ENCODE measurements at places on chromosomes 5 and 9. TPM values are rescaled to one million over a fixed set of nuclear protein-coding genes. Genes with fewer than 3 reads are reported as not detected.

DNA sequence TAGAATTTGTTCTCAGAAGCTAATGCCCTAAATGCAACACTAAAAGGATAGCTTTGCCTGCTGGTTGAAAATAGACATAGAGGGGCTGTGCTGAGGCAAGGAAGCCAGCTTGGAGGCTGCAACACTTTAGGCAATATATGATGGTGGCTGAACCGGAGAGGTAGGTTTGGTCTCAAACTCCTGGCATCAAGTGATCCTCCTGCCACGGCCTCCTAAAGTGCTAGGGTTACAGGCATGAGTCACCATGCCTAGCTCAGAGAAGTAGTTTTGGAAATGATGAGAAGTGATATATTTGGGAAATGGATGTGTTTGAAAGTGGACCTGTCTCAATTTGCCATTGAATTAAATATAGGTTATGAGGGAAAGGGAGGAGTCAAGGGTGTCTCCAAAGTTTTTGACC lies 10.0 kb downstream of the DUSP1 start:
- no peak overlapping the region for H3K27ac ChIP-seq
- peaks cover 8% of the 10 kb centered on the region for H3K4me1 ChIP-seq
- no peak overlapping the region for H3K4me3 ChIP-seq

GRCh38 chr5:125412561-125413495 lies 666.4 kb upstream of the ZNF608 start:
- peaks cover 27% of the 10 kb centered on the region for H3K4me1 ChIP-seq
- H3K27me3 ChIP-seq: no peaks in the 10 kb centered on the region
- H3K4me3 ChIP-seq: no peak overlapping the region
- no peaks in the 10 kb centered on the region for H3K36me3 ChIP-seq

- no peaks in the 10 kb centered on the region for H3K27me3 ChIP-seq
- DNase-seq: no peak
- no peaks in the 10 kb centered on the region for H3K36me3 ChIP-seq
- H3K4me3 ChIP-seq: no peak overlapping the region
- no peaks in the 10 kb centered on the region for H3K4me1 ChIP-seq
These were observed 47.9 kb upstream of the ST8SIA4 start for GRCh38 chr5:100950985-100951384.

- no peaks in the 10 kb centered on the region for H3K27me3 ChIP-seq
- peak; percentile 20 for DNase-seq
- H3K36me3 ChIP-seq: no peaks in the 10 kb centered on the region
- no peak overlapping the region for H3K4me3 ChIP-seq
These were observed 23.2 kb upstream of the GARNL3 start for GRCh38 chr9:127241354-127241753.

PCDHB14 gene
- 0.44 TPM for total RNA-seq

OCLN gene
- 184 TPM for total RNA-seq

All from Caco-2 (cell line).